T-helper 2 cell treated with Interferon-gamma antibody and Interleukin-4, amounts not matched to agents 100 ng/mL and 5 ng/mL, for 36 hours (primary cell): ENCODE measurements at places on chromosomes 2 and 18. TPM values are rescaled to one million over a fixed set of nuclear protein-coding genes. Genes with fewer than 3 reads are reported as not detected.

The TRIB2 gene
- total RNA-seq = 77.8 and 83.1 TPM in 2 replicates

The UGT1A8 gene
- not detected in 2 replicates for total RNA-seq

The EMILIN2 gene
- 38.3 and 44.2 TPM in 2 replicates for total RNA-seq

The CHRND gene
- total RNA-seq = not detected in 2 replicates

The REG3A gene
- not detected in 2 replicates for total RNA-seq

The CRYGC gene
- not detected in 2 replicates for total RNA-seq

The ST6GAL2 gene
- not detected in 2 replicates for total RNA-seq

The DSG4 gene
- not detected in 2 replicates for total RNA-seq

The CNTNAP5 gene
- total RNA-seq = not detected in 2 replicates
